IPS-NIHi11 (cell line): ENCODE measurements at places on chromosomes 1 and 21.
A peak's percentile ranks its signal among the peaks of the same experiment; 100 is the strongest.

GRCh38 chr1:189131576-189131975, 1346.1 kb downstream of the BRINP3 start:
- DNase-seq: no peak

DNA sequence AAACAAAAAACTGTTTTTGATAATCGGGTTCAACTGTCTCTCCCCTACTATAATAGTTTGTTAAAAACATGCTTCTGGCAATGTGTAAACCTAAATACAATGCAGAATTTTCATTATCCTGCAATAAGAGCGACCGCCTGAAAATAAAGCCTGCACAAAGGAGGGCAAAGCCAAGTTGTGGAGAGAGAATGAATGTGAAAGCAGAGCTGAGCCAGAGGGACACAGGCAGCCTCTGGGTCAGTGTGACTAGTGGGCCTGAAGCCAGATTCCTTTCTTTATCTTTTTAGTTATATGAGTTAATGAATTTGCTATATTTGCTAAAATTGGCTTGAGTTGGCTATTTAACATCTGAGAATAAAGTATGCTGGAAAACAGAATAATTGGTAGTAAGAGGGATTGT, 615.2 kb downstream of the PLA2G4A start:
- DNase-seq: peak; percentile 8

GRCh38 chr1:68181165-68181556, 51.2 kb downstream of the WLS start:
- DNase-seq: no peak

DNA sequence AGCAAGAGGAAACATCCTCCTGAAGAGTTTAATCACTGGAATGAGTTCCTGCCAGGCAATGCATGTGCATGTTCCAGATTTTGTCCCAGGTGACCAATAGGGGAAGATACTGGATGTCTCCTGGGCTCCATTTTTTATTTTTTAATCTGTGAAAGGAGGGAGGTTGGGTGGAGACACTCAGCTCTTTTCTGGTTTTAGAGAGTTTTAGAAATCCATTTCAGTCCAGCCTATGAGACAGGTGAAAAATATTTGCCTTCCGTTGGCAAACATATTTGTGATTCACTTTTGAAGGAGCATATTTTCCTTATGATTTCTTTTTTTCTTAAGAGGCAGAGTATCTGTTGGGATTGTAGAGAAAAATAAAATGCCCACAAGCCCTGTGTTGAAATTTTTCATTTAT, 70.7 kb downstream of the ABCA4 start:
- no peak for DNase-seq

- DNase-seq: no peak
Observed at GRCh38 chr1:171890131-171890530, 48.8 kb downstream of the DNM3 start.

- DNase-seq: no peak
Observed at GRCh38 chr21:37845535-37845934, 70.7 kb downstream of the KCNJ6 start.

GRCh38 chr1:36222481-36223380, 1.5 kb upstream of the THRAP3 start:
- no peak for DNase-seq

DNA sequence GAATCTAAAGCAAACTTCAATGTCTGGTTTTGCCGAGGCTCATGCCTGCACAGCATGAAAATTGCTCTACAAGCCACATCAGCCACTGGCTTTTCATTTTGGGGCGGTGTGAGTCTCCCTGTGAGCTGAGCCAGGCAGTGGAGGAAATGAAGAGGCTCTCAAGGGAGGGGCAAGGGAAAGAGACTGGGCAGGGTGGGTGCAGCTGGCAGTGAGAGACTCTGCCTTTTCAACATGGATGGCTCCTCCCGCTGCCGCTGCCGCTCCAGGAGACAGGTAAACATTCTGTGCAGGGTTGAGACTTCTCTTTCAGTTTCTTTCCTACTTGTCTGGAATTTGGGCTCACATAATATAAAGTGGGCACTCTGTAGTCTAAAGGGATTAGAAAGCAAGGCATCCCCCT, 11.3 kb upstream of the CTSE start:
- DNase-seq: no peak
